Islet precursor cell (in vitro differentiated cells): ENCODE measurements at places on chromosomes 5 and 9.

GRCh38 chr5:53259176-53259575, 149.6 kb upstream of the MOCS2 start:
- DNase-seq, result no peak

DNA sequence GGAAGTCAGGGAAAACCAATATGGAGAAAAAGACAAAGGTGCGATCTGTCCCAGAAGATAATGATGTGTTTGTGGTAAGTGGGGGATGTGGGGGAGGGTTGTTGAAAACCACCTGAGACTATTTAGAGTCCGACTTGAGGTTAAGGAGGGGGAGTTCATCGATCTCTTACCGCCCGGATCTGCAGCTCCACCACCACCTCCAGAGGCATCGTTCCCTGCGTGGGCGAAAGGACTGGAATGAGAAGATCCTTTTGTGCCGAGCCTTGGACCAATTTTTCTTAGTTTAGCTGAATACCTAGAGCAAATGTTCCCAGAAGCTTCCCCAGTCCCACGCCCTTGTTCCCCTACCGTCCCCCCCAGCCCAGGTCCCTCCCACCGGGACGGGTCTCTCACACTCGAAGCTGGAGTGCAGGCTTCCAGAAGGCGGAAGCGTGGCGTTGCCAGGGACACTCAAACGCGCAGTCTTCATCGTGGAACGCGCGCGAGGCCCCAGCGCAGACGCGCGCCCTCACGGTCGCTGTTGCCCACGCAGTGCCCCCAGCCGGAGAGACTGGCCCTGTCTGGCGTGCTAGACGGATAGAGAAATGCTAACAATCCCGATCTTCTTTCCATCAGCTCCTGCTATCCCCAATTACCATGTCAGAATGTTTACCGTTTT, at the start of gene SPATA6L:
Gene SPATA6L, minus strand, starts transcription at position 439 of the 658 bp plus-strand sequence. Its CDS starts 230 bp downstream, at position 209.
- peak; percentile 73 for DNase-seq

- no peak for DNase-seq
Measured at GRCh38 chr5:68225911-68226545, 10.5 kb downstream of the PIK3R1 start.

- DNase-seq, result no peak
Measured at GRCh38 chr5:160083501-160083900, 35.7 kb downstream of the PWWP2A start.

GRCh38 chr9:86563350-86563749, 209.1 kb upstream of the TUT7 start:
- no peak for DNase-seq

DNA sequence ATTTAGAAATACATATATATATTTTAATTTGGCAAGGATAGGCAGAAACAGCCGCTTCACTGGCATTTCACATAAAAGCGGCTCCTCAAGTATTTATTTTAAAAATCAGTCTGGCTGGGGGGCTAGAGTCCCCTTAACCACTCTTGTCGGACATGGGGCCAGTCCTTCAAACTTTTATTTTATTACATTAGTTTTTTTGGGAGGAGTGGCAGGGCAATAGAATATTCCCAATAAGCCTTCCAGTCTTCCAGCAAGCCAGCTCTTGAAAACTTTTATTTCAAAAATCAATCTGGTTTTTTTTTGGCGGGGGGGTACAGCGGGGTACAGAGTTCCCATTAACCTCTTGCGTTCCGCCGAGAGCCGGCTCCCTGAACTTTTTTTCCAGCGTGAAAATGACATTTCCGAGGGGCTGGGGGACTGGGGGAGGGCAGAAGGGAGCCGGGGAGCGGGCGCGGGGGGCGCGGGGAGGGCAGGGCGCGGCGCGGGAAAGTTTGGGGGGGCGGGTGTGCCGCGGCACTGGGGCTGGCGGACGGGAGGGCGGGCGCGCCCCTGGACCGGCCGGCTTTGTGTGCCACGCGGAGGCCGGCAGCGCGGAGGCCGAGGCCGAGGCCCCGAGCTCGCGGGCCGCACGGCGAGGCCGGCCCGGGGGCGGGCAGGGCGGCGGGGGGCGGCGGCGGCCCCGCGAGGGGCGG, 504 bp upstream of the ZNF618 start:
- DNase-seq, result no peak

GRCh38 chr5:124812771-124813358, 66.4 kb upstream of the ZNF608 start:
- no peak for DNase-seq

DNA sequence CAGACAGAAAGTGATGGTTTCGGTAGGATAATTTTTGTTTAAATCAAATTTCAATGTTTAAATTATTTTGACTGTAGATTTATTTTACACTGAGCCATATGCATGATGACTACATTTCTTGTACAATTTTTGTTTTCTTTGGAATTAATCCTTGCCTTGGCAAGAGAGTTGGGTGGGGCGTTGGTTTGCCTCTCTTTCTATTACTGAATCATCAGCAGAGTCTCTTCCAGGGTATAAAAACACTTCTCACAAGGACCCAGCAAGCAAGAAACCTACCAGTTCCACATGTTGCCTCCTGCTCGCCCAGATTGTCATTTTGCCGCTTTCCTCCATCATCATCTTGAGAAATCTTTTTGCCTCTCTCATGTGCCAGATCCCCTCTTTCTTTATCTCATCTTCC, 455.0 kb upstream of the DMAC1 start:
- no peak for DNase-seq

- no peak for DNase-seq
Measured at GRCh38 chr5:83044926-83045325, 32.3 kb downstream of the TMEM167A start.

DNA sequence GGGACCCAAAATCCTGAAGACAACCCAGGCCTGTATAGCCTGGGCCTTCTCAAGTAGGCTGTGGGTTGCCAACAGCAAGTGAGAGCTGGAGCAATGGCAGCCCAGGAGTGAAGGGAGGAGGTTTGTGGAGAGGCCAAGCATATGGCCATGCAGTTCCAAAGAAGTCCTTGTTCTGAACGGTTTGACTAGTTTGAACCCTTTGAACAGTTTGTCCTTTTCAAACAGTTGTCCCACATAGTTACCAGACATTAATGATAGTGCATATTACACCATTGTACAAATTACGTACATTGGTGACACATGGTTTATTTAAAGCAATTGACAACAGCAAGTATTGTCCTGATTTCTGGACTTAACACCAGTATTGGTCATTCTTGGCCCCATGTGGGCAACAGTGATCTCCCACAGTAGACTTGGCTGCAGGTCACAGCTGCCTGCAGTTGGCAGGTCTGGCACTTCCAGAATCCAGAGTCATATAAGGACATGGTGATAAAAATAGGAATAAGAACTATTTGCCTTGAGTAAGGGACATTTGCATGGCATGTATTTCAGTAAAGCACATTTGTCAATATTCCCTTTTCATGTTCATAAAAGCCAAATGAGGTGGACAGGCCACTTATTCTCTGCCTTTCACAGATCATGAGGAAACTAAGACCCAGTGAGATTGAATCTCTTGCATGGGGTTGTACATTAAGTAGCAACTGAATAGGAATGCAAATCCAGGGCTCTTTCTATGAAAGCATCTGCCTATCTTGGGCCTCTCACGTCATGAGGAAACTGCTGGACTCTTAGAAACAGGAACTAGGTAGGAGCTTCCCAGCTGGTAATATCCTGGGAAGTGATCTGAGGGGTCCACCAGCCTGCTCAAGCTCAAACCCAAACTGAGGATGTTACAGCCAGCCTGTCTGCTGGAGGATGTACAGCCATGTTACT, 30.3 kb downstream of the SLC25A48 start:
- DNase-seq, result no peak
